ENCODE measurements at places on chromosomes 12 and 14.

GRCh38 chr12:20320552-20320951 is 47.8 kb upstream of the PDE3A start:
- no peak for DNase-seq

DNA sequence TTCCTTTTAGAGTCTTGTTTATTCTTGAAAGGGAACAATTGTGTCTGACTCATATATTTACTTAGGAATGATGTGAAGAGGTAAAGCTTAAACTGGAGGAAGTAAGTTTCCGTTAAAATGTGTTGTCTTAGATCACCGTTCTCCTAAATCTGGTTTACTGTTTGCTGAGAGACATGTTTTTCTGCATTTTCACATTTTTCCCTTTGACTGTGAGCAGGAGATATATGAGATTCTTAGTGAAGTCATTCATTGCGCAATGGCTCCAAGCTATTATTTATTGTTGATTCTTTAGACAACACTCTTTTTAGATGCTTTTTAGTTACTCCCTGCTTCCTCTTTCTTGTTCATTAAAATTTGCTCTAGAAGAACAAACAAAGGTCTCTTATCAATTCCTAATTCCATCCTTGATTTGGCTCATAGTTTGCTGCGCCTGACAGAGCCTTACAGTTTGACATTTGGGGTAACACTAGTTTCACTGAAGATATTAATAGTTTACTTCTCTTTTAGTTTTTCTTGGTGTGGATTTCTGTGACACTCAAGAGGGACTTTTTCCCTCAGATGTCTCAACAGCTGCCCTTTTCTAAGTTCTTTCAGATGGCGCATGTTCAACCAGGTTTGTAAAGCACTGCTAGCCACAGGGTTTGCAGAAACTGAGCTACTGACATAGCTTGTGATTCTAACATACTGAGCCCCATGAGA is 11.4 kb downstream of the CLECL1 start:
- DNase-seq: no peak

GRCh38 chr14:69572841-69573135 is 1.9 kb downstream of the CCDC177 start:
- DNase-seq: no peak

DNA sequence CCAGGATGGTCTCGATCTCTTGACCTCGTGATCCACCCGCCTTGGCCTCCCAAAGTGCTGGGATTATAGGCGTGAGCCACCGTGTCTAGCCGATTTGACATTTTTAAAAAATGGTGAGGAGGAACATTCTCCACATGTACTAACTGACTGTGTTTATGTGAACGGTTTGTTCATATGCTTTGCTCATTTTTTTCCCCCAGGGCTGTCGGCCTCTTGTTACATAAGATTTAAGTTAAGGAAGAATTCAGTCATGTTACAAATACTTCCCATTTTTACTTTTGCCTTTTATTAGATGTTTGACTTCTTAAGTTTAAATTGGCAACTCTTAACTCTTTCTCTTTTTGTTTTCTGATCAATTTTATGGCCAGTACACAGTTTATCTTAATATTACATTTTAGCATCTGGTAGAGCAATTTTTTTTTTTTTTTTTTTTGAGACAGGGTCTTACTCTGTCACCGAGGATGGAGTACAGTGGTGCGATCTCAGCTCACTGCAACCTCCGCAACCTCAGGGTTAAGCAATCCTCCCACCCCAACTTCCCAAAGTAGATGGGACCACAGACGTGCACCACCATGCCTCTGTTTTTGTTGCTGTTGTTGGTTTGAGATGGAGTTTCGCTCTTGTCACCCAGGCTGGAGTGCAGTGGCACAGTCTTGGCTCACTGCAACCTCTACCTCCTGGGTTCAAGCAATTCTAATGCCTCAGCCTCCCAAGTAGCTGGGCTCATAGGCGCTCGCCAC is 9.6 kb downstream of the GNS start:
- DNase-seq: no peak

DNA sequence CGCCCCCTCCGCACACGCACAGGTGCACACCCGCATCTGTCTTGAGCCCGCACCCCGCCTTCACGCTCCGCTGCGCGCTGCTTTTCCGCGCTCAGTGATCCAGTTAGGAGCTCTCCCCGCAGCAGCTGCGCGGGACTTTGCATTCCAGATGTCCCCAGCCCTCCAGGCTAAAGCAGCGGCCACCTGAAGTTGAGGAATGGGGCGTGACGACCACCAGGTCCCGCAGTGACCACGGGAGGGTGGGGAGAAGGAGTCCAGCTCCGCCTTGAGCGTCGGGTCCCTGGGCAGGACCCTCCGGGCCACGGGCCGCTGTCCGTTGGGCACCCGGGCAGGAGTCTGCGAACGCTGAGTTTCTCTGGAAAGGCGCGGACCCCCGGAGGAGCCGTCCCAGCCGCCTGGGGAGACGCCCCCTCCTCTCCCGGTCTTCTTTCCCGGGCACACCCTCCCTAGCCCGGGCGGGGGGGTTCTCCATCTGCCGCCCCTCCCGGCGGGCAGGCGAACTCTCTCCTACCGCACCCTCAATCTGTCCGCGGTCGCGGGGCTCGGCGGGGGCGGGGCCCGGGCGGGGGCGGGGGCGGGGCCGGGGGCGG is 334 bp upstream of the TMEM132C start:
- DNase-seq: no peak

DNA sequence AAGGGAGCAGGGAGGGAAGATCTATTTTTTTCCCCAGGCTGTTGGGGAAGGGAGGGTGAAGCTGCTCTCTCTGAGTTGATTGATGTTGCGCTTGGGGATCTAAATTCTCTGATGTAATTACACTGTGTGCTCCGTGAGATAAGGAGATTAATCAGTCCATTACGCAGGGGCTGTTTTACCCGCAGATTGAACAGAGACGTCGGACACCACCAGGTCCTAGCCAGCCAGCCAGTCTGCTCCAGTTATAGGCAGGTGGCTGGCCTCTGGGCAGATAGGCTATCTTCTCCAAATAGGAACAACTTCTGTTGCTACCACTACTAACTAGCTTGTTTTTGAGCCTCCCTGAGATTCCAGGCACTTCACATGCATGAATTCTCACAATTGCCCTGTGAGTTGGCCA is 91.1 kb downstream of the SRRM4 start:
- DNase-seq: no peak

- no peak for DNase-seq
Observed at GRCh38 chr12:96054244-96054610, 18.8 kb upstream of the LTA4H start.

GRCh38 chr12:109840305-109841074 is 7.3 kb upstream of the TRPV4 start:
- no peak for DNase-seq

GRCh38 chr12:112638420-112638819 is 153.1 kb upstream of the RPH3A start:
- DNase-seq: no peak

GRCh38 chr12:6840330-6840729 is 395 bp upstream of the GNB3 start:
- no peak for DNase-seq

DNA sequence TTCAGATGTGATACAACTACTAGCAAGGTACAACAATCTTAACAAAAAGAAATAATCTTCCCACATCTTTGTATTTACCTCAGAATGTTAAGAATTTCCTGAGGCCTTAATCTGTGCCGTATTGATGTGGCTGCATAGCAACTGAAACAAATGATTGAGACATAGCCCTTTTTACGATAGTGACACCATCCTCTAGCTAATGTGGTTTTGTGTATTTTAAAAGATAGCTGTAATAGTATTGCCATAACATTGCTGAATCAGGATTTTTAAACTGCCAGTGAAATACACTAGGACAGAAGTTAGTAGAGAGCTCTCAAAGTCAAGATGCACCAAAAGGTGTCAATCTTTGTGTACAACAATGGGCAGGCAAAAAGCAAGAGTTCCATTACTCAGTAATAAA is 11.9 kb downstream of the NPAS3 start:
- DNase-seq: no peak

- no peak for DNase-seq
Observed at GRCh38 chr14:101183376-101184103, 280.0 kb upstream of the RTL1 start.

GRCh38 chr14:36069535-36069900 is 107.0 kb downstream of the PTCSC3 start:
- DNase-seq: peak; percentile 60
